ENCODE measurements at places on chromosomes 12 and 14.

- no peak for DNase-seq
Observed at GRCh38 chr14:101471723-101472517, 89.4 kb upstream of the DIO3 start.

DNA sequence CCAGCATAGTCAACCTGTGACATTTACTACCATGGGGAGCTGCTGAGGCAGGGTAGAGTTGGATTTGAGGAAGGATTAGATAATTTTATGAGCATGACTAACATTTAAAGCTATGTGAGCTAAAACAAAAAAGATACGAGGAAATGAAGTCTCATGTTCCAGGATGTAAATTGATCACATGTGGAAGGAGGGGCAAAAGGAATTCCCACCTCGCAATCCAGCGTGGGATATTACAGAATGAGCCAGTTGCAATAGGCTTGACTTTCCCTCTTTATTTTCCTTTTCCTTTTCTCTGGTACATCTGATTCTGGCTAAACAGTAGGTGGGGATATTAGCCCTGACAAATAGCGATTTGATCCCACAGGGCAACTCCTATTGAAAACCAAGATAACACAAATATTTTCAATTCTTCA lies 214.9 kb upstream of the HMGA2 start:
- no peak for DNase-seq

- DNase-seq, result no peak
Observed at GRCh38 chr12:112894128-112894527, 12.6 kb upstream of the OAS1 start.

DNA sequence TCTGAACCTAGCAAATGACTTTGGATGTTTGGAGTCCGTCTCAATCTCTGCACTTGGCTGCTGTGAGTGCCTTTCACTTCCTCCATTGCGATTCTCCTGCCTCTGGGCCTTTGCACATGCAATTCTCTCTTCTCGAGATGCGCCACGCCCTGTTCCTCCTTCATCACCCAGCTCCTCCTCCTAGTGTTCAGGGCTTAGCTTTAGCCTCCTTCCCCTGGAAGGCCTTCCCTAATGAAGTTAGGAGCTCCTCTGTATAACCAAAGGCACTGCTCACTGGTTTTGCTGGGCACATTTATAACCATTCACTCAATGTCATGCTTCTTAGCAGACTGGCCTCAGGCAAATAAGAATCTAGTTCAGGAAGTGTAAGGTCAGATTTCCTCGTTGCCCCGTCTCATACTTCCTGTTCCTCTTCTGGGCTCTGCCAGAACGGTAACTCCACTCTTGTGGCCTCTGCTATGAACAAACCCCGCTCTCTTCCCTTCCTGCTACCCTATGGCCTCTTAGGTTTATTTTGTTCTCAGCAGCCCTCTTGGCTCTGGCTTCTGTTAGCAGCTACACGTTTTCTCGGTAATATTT lies 171.4 kb downstream of the CRADD start:
- DNase-seq, result no peak

DNA sequence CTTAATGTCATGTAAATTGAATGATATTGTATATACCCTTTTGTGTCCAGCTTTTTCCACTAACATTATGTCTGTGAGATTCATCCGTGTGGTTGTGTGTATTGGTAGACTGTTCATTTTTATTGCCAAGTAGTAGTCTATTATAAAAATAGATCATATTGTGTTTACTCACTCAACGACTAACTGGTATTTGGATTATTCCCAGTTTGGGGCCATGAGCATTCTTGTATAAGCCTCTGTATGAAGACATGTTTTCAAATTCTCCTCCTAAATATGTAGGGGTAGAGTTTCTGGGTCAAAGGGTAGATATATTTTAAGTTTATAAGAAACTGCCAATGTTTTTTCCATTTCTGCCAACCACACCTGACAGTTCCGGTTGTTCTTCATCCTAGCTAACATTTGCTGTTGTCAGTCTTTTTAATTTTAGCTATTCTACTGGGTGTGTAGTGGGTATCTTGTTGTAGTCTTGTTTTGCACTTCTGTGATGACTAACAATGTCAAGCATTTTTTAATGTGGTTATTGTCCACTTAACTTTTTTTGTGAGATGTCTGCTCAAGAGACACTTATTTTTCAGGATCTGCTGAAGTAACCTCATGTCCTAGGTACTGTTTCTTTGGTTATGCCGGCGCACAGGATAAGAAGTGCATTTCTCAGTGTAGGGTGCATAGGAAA lies 93.2 kb downstream of the DACT1 start:
- DNase-seq, result no peak

- DNase-seq, result no peak
Observed at GRCh38 chr12:25655702-25656101, 102.6 kb upstream of the LMNTD1 start.

GRCh38 chr14:57657487-57657886 lies 163.8 kb upstream of the CCDC198 start:
- DNase-seq, result no peak

GRCh38 chr14:72619111-72619571 lies 274.8 kb downstream of the DPF3 start:
- no peak for DNase-seq

GRCh38 chr12:124149287-124149686 lies 145.6 kb upstream of the RFLNA start:
- no peak for DNase-seq

GRCh38 chr12:117695956-117696355 lies 272.8 kb downstream of the KSR2 start:
- no peak for DNase-seq

GRCh38 chr14:51836417-51836816 lies 24.0 kb upstream of the GNG2 start:
- no peak for DNase-seq

- DNase-seq, result peak; percentile 62
Observed at GRCh38 chr14:77151245-77151644, 9.7 kb upstream of the ZDHHC22 start.

- peak; percentile 45 for DNase-seq
Observed at GRCh38 chr12:121443911-121444841, 44.3 kb downstream of the RNF34 start.

DNA sequence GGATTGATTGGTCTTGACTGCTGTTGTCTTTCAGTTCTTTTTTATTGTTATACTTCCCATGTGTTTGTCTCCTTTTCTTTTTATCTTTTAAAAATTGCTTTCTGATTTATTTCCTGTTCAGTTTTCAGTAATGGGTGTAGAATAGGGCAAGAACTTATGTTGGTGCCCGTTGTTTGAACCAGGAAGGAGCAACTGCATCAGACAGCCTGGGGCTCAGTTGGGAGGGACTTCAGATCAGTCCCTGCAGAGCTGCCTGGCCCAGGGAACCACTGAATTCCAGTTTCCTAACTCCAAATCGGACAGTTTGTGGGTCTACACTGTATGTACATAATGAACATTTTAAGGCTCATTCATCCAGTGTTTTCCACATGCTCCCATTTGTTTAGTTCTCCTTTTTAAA lies 64.9 kb downstream of the FBXO34 start:
- DNase-seq, result no peak

GRCh38 chr12:122013791-122014590 lies 7.7 kb upstream of the BCL7A start:
- DNase-seq, result no peak

DNA sequence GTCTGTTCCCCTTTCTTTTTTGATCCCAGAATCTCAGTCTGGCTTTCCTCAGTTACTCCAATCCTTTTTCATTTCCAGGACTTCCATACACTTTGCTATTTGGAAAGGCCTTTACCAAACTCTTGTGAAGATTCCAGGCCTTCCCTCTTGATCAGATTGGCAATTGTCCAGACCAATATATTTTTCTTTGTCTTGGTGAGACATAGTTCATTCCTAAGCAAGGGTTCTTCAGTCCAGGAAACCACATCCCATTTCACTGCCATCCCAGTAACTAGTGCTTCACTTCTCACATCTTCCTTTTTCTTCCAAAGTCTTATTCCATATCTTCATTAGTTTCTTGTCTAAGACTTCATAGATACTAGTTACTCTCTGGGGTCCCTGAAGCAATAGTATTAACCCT lies 2.1 kb upstream of the PTPRQ start:
- no peak for DNase-seq

- no peak for DNase-seq
Observed at GRCh38 chr12:81956468-81956860, 197.3 kb upstream of the PPFIA2 start.

- DNase-seq, result no peak
Observed at GRCh38 chr12:91099836-91100235, 11.5 kb downstream of the LUM start.

- no peak for DNase-seq
Observed at GRCh38 chr12:55901881-55902490, 25.7 kb downstream of the PYM1 start.

- DNase-seq, result peak; percentile 71
Observed at GRCh38 chr12:84128117-84128991, 784.2 kb downstream of the SLC6A15 start.

DNA sequence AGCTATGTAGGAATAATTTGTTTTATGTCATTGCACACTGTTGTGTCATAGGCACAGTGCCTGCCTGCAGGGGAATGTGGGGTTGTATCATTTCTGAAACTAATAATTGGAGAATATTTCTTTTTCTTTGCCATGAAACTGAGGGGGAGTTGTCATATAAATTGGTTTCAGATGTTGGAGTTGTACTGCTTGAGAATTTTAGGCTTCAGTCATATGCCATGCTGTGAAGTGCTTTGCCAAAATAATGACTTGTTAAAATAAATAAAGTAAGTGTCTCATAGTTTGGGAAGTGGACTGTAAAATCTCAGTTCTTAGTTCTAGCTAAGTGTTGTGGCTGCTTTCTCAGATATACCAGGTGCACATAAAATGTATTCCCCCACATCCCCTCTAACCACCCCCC lies 116.8 kb downstream of the DAAM1 start:
- no peak for DNase-seq

DNA sequence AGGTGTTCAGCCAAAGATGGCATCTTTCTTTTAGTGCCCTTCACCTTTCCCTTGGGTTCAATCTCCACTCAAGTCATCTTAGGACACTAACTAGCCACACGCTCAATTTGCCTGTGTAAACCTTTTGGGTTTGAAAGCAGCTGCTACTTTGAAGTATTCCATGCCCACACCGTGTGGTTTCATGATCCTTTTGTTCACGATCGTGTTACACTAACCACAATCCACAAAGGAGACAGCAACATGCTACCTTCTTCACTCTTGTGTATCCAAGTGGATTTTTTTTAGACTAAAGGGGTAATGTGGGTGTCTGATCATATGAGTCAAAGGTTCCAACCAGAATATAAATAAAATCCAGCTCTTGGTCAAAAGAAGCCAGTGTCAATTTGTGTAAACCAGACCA lies 122.7 kb upstream of the FAR2 start:
- DNase-seq, result no peak

DNA sequence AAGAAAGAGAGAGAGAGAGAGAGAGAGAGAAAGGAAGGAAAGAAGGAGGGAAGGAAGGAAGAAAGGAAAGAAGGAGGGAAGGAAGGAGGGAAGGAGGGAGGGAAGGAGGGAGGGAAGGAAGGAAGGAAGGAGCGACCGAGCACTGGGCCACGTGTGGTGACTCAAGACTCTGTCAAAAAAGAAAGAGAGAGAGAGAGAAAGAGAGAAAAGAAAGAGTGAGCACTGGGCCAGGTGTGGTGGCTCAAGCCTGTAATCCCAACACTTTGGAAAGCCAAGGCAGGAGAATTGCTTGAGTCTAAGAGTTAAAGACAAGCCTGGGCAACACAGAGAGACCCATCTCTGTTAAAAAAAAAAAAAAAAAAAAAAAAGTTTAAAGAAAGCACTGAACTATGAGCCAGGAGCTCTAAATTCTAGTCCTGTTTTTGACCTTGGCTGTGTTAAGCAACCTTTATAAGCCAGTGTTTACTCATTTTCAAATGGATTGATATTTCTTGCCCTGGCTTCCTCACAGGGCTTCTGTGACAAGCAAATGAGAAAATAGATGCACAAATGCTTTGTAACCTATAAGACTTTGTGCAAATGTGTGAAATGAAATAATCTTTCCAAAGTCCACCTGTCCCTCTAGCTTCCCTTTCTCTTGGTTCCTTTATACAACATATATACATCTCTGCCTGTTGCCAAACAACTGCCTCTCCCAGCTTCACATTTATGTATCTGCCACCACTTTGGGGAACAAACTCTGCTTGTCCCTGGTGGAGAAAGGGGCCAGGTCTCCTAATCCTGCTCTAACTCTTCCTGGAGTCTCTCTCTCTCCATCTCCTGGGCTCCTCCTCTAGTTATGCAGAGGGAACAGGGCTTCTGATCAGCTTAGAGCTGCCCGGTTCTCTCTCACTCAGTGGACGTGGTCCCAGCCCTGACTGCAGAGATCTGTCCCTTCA lies 16.1 kb upstream of the PLEKHG6 start:
- no peak for DNase-seq

GRCh38 chr14:23910101-23910875 lies 43.3 kb upstream of the DHRS4 start:
- DNase-seq, result peak; percentile 89

DNA sequence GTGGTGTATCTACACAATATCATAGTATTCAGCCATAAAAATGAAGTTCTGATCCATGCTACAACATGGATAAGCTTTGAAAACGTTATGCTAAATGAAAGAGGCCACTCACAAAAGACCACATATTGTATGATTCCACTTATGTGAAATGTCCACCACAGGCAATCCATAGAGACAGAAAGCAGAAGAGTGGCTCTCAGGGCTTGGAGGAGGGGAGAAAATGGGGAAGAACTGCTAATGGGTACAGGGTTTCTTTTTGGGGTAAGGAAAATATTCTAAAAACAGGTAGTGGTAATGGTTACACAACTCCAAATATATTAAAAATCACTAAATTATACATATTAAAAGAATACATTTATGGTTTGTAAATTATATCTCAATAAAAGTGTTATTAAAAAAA lies 16.5 kb downstream of the SCNN1A start:
- DNase-seq, result no peak

- DNase-seq, result no peak
Observed at GRCh38 chr14:77142005-77142800, 612 bp upstream of the ZDHHC22 start.

DNA sequence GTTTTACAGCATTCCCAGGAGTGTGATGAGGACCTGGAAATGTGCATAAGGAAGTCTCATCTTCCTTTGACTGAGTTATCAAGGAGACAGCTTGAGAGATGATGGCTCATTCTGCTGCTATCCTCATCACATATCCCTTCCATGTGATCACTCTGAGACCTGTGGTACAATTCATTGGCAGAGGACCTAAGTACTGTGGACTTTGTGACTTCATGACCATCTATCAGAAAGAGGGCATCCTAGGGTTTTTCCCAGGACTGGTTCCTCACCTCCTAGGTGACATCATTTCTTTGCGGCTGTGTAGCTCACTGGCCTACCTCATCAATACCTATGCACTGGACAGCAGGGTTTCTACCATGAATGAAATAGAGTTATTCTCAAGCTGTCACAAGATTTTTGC lies 172.1 kb upstream of the PLEKHG7 start:
- DNase-seq, result no peak
